ENCODE measurements at places on chromosomes 11 and 22. TPM values are rescaled to one million over a fixed set of nuclear protein-coding genes. Genes with fewer than 3 reads are reported as not detected.

SCUBE1 gene
- 16.2 TPM for total RNA-seq

INS gene
- not detected for total RNA-seq

SHISA8 gene
- total RNA-seq: not detected

OR52L1 gene
- not detected for total RNA-seq

OR8A1 gene
- total RNA-seq: not detected

KRTAP5-10 gene
- 0.31 TPM for total RNA-seq

DNA sequence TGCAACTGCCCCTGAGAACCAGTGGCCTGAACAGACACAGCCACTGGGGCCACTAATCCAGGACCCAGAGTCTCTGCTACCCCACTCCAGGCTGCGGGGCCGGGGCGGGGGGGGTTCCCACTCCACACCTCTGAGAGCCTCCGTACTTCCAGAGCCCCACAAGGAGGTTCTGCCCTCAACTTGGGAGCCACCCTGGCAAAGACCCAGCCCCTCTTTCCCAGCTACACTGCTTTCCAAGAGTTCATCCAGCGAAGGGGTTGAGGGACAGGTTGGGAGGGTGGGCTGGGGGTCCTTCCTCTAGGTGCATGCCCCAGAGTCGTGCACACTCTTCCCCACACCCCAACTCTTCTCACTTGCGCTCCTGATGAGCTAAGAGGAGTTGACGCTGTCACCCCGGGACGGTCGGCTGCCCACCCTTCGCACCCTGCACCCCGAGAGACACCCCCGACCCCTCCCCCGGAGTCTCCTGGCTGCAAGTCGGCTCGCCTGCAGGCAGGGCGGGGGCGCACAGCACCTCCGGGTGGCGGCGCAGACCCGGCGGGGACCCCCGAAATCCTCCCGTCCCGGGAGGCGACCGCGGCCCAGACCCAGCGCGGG, 531 bp downstream of the RAB3IL1 start:
- peak overlapping the region; percentile 62 for H3K4me3 ChIP-seq
- no peak overlapping the region for H3K27ac ChIP-seq
- no peaks in the 10 kb centered on the region for H3K36me3 ChIP-seq
- no peak for DNase-seq
- peaks cover 31% of the 10 kb centered on the region for H3K4me1 ChIP-seq

GRCh38 chr11:35079611-35080010, 59.4 kb upstream of the CD44 start:
- peaks cover 9% of the 10 kb centered on the region for H3K4me1 ChIP-seq
- H3K4me3 ChIP-seq: no peak overlapping the region
- H3K36me3 ChIP-seq: no peaks in the 10 kb centered on the region
- H3K27ac ChIP-seq: no peak overlapping the region

DNA sequence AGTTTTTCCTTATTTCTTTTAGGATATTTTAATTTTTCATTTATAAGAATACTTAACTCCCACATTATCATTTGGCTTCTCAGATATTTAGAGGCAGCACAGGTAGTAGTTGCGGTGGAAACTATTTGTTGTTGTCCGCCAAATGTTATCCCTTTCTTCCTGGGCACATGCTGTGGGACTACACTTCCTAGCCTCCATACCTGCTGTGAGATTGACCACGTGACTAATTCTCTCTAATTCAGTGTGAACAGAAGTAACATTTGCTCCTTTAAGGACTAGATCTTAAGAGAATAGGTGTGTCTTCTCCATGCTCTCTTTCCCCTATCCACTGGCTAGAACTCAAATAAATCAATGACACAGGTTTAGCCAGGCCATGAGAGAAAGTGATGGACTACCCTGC, 136.5 kb downstream of the ATG16L2 start:
- no peak for DNase-seq
- peaks cover 7% of the 10 kb centered on the region for H3K36me3 ChIP-seq
- no peaks in the 10 kb centered on the region for H3K27me3 ChIP-seq
- H3K4me1 ChIP-seq: no peaks in the 10 kb centered on the region
- no peak overlapping the region for H3K4me3 ChIP-seq

GRCh38 chr11:118099838-118100556, 13.2 kb upstream of the SMIM35 start:
- no peak for DNase-seq
- no peaks in the 10 kb centered on the region for H3K36me3 ChIP-seq
- H3K27me3 ChIP-seq: peaks cover 16% of the 10 kb centered on the region
- no peak overlapping the region for H3K27ac ChIP-seq
- no peak overlapping the region for H3K4me3 ChIP-seq

- no peak for DNase-seq
- no peaks in the 10 kb centered on the region for H3K36me3 ChIP-seq
- no peak overlapping the region for H3K27ac ChIP-seq
- no peak overlapping the region for H3K4me3 ChIP-seq
These were observed 313.1 kb downstream of the C11orf87 start for GRCh38 chr11:109735128-109735527.

- no peaks in the 10 kb centered on the region for H3K27me3 ChIP-seq
- H3K4me3 ChIP-seq: no peak overlapping the region
- H3K36me3 ChIP-seq: no peaks in the 10 kb centered on the region
- no peak for DNase-seq
- no peak overlapping the region for H3K27ac ChIP-seq
- H3K4me1 ChIP-seq: peaks cover 26% of the 10 kb centered on the region
These were observed 7.4 kb upstream of the BIRC3 start for GRCh38 chr11:102309621-102310541.

- peak overlapping the region; percentile 63 for H3K4me3 ChIP-seq
- no peak overlapping the region for H3K27ac ChIP-seq
- H3K27me3 ChIP-seq: peaks cover 45% of the 10 kb centered on the region
- no peaks in the 10 kb centered on the region for H3K36me3 ChIP-seq
These were observed 827 bp downstream of the PHF21B start for GRCh38 chr22:45008751-45009605.

- H3K36me3 ChIP-seq: no peaks in the 10 kb centered on the region
- H3K27ac ChIP-seq: no peak overlapping the region
- peaks cover 41% of the 10 kb centered on the region for H3K4me1 ChIP-seq
- H3K27me3 ChIP-seq: no peaks in the 10 kb centered on the region
- no peak overlapping the region for H3K4me3 ChIP-seq
These were observed 65.2 kb downstream of the CD82 start for GRCh38 chr11:44630511-44631210.
